ENCODE measurements at places on chromosomes 6 and 20.

- no peak for DNase-seq
These were observed 22.1 kb upstream of the RALGAPA2 start for GRCh38 chr20:20734475-20734948.

DNA sequence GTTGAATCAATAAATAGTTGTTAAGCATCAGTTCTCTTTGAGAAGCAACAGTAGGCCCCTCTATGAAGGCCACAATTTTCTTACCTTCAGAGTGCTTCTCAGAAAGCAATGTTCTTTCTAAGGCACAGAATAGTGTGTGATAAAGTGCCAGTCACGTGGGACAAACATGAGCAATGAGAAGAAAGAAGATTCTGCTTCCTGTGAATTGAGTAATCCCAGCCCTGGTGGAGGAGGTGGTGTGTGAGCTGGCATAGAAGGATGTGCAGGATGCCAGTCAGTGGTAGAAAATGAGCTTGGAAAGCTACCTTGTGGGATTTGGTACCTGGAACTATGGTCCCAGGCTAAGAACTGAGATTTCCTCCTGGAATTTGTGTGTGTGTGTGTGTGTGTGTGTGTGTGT is 21.7 kb downstream of the KIZ start:
- DNase-seq = no peak

- DNase-seq = no peak
These were observed 158.6 kb upstream of the RIMS1 start for GRCh38 chr6:71727632-71728294.

DNA sequence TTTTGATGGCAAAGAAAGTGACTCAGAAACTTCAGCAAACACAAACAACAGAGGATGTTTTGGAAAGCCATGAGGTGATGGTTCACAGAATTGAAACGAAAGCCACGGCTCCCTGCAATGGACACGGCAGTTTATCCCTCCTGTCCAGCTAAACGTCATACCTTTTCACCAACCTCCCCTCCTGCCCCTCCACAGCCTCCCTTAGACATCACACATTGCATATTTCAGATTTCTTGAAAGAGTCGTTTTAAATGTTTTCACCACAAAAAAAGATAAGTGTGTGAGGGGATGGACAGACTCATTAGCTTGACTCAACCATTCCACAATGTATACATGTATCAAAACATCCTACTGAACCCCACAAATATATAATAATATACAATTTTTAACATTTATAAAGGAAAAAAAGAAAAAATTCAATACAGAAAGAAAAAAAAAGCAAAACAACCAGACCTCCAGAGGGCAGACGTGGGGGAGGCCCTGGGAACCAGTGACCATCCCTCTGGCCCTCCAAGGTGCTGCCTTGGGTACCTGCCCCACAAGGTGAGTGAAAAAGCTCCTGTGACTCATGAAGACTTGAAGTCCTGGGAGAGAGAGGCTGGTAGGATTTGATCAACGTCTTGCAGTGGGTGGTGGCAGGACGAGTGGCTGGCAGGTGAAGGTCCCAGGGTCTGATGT is 117.2 kb upstream of the THBS2 start:
- no peak for DNase-seq

- DNase-seq = no peak
These were observed 8.7 kb downstream of the GFRA4 start for GRCh38 chr20:3654326-3655130.

GRCh38 chr6:63352544-63353285 is 32.9 kb upstream of the LGSN start:
- peak; percentile 9 for DNase-seq

DNA sequence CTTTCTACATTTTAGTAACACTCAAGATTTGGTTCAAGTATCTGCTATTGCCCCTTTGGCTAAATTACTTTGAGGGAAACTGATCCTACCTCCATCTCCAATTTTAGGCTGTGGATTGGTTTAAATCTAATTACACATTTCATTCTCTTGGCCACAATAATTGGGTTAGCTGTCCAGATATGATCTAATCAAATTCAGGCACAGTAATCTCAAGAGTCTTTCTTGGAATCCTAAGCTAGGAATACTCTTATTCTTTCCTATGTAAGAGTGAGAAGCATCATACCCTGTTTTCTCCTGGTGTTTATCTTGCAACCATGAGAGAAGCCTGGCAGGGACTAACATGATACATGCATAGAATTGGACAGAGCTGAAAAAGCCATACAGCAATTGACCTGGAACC is 300.4 kb upstream of the MARCKS start:
- no peak for DNase-seq

GRCh38 chr6:128456510-128457230 is 63.7 kb downstream of the PTPRK start:
- DNase-seq = no peak

GRCh38 chr20:1324598-1325172 is 4.3 kb downstream of the SDCBP2 start:
- no peak for DNase-seq

DNA sequence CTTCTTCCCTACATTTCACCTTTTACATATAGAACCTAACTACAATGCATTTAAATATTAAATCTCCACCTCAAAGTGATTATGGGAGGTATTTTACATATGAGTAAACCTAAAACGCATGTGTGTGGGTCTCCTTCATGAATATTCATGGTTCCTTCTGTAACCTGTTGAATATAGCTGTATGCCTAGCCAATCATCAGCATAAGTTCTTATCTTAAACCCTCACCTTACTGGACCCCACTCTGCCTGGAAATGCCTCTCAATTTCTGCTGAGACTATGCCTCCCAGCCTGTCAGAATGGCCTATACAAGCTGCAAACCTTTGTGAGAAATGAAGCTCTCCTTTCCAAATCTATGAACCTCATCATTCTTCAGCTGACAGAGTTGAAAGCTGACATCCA is 21.3 kb downstream of the CEP85L start:
- no peak for DNase-seq

- DNase-seq = no peak
These were observed 23.1 kb upstream of the VIP start for GRCh38 chr6:152727507-152727906.

GRCh38 chr6:40427196-40427595 is 160.0 kb downstream of the LRFN2 start:
- no peak for DNase-seq

DNA sequence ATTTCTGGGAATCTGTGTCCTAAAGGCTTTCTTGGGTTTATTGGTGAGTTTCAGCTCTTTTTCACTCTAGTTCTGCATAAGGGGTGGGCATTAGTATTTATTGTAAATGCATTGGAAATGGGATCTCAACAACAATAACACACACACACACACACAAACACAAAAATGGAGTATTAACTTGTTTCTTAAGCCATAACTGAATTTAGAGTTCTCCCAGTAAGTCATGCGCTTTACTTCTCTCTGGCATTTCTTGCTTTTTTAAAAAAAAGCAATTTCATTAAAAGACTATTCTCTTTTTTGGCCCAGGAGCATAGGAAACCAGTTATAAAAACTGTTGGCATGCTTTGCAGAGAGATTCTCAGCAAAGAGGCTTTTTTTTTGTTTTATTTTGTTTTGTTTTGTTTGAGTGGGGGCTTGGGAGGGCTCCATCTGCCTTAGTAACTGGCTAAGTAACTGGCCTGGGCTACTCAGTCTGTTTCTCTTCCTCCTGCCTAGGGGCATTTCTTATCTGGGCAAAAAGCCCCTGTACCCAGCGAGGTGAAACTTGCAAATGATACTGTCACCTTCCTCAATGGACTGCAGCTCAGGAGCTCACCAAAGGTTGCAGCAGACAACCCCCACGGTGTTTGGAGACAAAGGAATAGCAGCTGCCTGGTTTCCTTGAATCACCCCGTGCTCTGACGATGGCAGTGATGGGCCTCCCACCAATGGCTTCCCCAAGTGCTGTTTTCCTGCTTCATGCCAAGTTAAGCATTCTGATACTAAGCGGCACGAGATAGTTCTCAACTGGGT is 128.5 kb downstream of the BCAS1 start:
- peak; percentile 54 for DNase-seq

DNA sequence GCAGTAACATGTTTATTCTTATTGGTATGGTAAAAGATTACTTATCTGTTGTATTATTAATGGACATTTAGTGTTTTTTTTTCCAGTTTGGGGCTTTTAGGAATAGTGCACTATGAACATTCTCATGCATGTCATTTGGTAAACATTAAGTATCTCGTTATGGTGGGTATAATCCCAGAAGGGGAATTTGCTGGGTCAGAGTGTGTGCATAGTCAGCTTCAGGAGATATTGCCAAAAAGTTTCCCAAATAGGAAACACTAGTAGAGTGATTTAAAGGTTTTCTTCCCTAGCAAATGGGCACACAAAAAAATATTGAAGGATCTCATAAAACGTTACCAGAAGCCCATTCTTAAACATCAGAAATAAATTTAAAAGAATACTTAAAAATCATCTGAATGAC is 25.2 kb upstream of the NHSL1 start:
- DNase-seq = no peak

DNA sequence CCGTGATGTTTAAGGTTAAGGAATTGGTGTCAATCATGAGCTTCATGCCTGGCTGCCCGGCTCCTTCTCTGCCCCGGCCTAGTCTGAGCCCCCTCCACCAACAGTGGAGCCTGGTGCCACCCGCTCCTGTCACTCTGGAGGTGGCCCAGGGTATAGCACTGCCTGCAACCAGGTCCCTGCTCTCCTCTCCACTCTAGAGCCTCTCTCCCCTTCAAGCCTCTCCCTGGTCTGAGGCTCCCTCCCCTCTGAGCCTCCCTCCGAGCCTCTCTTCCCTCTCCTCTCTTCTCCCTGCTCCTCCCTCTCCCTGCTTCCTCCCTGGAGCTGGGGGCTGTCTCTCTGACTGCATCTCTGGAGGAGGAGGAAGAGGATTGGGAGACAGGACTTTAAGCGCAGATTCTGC is 31.3 kb upstream of the MRGBP start:
- DNase-seq = no peak

DNA sequence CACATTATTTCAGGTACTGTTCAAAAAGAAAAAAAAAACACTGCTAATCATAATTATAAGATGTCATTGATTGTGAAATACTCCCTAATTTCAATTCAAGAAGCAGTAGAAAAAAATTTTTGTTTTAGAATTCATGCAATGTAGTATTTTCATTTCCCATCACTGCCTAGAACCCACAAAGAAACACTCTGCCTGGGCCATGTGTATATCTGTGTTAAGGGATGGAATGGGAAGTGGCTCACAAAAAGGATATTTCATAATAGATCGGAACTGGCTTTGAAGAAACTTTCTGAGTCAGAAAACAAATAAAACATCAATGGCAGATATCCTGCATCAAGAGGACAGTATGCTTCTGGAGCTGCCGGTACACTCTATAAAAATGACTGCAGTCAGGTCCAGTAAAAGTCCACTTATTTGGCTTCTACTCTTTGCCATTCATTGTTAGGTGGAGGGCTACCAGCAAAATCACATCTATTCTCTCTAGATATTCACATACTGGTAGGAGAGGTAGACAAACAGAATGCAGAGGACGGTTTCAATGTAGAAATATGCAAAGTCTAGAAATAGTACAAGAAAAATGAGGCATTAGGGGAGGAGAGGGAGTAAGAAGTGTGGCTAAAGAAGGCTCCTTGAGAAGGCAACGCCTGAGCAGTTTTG is 135.0 kb upstream of the TNFAIP3 start:
- DNase-seq = no peak

DNA sequence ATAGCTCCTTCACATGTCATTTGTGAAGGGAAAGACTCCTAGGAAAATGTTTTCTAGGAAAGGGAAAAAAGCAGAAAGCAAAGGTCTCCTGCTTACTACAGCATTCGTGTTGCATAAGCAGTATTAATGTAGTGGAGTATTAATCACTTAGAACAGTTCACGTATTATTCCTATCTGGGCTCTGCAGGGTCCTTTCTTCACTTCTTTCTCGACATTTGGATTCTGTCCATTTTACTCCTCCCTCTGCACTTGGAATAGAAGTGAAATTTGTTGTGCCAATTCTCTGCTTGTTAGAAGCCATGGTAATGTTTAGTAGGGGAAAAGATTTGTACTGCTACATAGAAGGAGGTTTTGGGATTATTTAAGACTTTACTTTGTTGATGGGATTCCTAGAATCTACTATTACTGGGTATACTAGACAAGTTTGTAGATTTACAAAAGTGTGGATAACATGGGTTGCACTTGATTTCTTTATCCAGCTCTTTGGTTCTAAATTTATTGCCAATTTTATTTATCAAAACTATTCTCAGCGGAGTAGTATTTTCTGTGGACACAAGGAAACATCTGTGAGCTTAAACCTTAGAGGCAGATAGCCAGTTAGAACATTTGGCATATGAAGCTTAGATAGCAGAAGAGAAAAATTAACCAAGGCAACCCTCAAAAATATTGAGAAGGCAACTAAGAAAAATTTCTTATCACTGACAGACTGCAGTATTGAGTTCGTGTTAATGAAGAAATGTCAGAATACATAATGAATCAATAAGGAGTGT is 108.4 kb upstream of the ESR1 start:
- DNase-seq = no peak

Measured in iPS DF 6.9 (cell line).